ENCODE measurements at places on chromosomes 7 and 10. TPM values are rescaled to one million over a fixed set of nuclear protein-coding genes. Genes with fewer than 3 reads are reported as not detected.

DNA sequence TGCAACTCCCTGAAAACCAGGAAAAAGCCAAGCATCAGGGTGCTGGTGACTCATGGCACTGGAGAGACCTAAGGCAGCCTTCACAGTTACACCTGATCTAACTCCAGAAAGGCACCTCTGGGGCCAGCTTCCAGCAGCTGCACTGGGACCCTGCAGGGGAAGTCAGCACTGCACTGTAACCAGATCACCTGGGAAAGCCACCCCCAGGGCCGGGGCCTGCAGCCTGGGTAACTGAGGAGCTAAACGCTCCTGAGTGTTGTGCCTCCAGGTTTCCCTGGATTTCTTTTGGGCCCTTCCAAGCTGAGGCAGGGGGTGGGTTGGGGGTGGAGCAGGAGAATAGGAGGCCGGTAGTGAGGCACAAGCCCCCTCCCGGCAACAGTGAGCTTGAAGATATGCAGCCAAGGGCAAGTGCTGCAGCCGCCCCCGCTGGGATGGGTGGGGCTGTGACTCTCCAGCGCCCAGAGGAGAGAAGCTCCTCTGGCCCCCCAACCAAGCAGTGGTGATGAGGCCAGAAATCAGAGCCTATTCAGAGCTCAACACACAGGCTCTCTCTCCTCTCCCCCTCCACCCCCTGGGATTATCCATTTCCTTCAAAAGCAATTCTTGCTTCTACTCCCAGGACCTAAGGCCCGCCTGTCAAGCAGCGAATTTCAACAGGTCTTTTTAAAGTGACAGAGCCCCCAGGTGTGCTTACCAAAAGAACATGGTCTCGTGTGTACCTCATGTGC, 2.6 kb downstream of the CXCL12 start:
- DNase-seq: peak; percentile 60
- peaks cover 1% of the 10 kb centered on the region for H3K27me3 ChIP-seq
- peaks cover 4% of the 10 kb centered on the region for H3K36me3 ChIP-seq
- peaks cover 21% of the 10 kb centered on the region for H3K4me1 ChIP-seq
- H3K4me3 ChIP-seq: peak overlapping the region; percentile 78

The NPC1L1 gene
- total RNA-seq: not detected

The UTF1 gene
- total RNA-seq: not detected

GRCh38 chr7:93178213-93178612, 30.0 kb upstream of the SAMD9L start:
- no peaks in the 10 kb centered on the region for H3K4me1 ChIP-seq
- H3K27me3 ChIP-seq: peaks cover 59% of the 10 kb centered on the region
- no peak overlapping the region for H3K4me3 ChIP-seq
- no peak for DNase-seq
- H3K27ac ChIP-seq: no peak overlapping the region

The WDFY4 gene
- not detected for total RNA-seq

The HOGA1 gene
- total RNA-seq: not detected

The IQUB gene
- 0.36 TPM for total RNA-seq

DNA sequence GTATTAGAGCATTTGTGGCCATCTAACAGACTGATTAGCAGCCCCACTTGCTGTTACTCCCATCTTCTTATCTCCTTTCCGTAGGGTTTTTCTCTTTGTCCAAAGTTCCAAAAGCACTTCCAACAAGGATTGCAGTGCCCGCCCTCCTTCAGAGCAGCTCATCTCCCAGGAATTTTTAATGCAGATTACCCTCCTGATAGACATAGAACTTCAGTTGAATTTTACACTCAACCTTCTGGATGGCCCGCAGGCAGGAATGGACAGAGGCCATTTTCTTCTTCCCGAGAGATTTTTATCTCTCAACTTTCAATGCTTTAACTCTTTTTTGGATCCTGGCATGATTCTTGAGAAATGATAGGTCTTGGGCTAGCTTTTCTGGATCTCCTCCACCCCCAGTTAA, 23.3 kb downstream of the PRKG1 start:
- no peak for DNase-seq
- no peak overlapping the region for H3K27ac ChIP-seq
- no peak overlapping the region for H3K4me3 ChIP-seq
- peaks cover 7% of the 10 kb centered on the region for H3K4me1 ChIP-seq
- H3K36me3 ChIP-seq: no peaks in the 10 kb centered on the region
- H3K27me3 ChIP-seq: no peaks in the 10 kb centered on the region

The LIPK gene
- total RNA-seq: not detected

Data from chondrocyte (in vitro differentiated cells).